ENCODE measurements at places on chromosomes 16 and 17. TPM values are rescaled to one million over a fixed set of nuclear protein-coding genes. Genes with fewer than 3 reads are reported as not detected.

The KRTAP4-3 gene
- not detected for total RNA-seq

The C16orf96 gene
- total RNA-seq: not detected

The CDRT4 gene
- 1.3 TPM for total RNA-seq

The CACNG5 gene
- not detected for total RNA-seq

The ACSM5 gene
- 0.16 TPM for total RNA-seq

The RAB26 gene
- 0.91 TPM for total RNA-seq

The SPN gene
- not detected for total RNA-seq

The PPY gene
- not detected for total RNA-seq

The HCRT gene
- total RNA-seq: not detected

The CBX2 gene
- total RNA-seq: 7.6 TPM

The TPSG1 gene
- total RNA-seq: not detected

The TM4SF5 gene
- total RNA-seq: not detected

The TP53TG3C gene
- total RNA-seq: not detected

The HP gene
- total RNA-seq: 1.9 TPM

The PPP1R27 gene
- total RNA-seq: not detected

The AATK gene
- total RNA-seq: 0.08 TPM

The CDH1 gene
- 1.8 TPM for total RNA-seq

The DLX3 gene
- total RNA-seq: not detected

The CBFA2T3 gene
- not detected for total RNA-seq

The TVP23A gene
- 1.4 TPM for total RNA-seq

The CMTM2 gene
- not detected for total RNA-seq

The NSRP1 gene
- total RNA-seq: 15.2 TPM
